ENCODE measurements at places on chromosomes 7 and 10. TPM values are rescaled to one million over a fixed set of nuclear protein-coding genes. Genes with fewer than 3 reads are reported as not detected.
A peak's percentile ranks its signal among the peaks of the same experiment; 100 is the strongest.

Gene CYP2W1
- total RNA-seq = not detected

DNA sequence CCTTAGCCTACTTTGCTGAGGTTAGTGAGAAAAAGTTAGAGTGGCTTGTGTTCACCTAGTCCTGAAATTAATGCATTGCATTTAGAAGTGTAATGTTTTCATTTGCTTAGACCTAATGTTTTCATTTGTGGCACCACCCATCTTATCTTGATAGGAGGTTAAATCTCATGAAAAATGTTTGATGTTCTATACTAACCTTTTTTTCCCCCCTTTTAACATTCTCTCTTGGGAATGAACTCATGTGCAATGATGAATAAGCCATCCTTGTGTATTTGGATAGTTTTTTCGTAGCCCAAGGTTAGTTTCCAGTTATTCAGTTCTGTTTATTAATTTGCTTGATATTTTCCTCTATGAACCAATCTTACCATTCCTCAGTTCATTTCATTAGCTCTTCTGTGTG is 2.8 kb downstream of the FHIP2A start:
- H3K4me3 ChIP-seq = no peak overlapping the region
- H3K4me1 ChIP-seq = peaks cover 37% of the 10 kb centered on the region
- no peaks in the 10 kb centered on the region for H3K27me3 ChIP-seq
- no peak overlapping the region for H3K27ac ChIP-seq
- DNase-seq = no peak

DNA sequence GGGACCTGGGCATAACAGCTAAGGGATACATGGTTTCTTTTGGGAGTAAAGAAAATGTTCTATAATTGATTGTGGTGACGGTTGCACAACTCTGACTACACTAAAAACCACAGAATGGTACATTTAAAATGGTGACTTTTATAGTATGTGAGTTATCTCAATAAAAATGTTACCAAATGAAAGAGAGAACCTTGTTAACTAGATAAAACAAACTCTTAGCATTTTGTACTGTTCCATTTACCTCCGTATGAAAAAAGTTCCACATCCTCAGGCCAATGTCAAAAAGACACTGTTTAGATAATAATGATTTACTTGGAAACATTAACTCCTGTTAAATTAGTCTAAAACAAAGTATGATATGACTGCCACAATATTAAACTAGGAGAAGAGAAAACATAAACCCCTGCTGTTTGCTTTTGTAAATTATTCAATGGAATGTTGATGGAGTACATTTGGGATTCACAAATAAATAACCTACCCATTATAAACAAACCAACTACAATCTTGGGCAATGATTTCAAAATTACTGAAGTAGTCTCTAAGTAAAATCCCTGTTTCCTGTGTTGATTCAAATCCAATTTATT is 60.7 kb downstream of the SMURF1 start:
- H3K27me3 ChIP-seq = no peaks in the 10 kb centered on the region
- no peak overlapping the region for H3K4me3 ChIP-seq
- DNase-seq = no peak
- H3K27ac ChIP-seq = peak overlapping the region; percentile 35

DNA sequence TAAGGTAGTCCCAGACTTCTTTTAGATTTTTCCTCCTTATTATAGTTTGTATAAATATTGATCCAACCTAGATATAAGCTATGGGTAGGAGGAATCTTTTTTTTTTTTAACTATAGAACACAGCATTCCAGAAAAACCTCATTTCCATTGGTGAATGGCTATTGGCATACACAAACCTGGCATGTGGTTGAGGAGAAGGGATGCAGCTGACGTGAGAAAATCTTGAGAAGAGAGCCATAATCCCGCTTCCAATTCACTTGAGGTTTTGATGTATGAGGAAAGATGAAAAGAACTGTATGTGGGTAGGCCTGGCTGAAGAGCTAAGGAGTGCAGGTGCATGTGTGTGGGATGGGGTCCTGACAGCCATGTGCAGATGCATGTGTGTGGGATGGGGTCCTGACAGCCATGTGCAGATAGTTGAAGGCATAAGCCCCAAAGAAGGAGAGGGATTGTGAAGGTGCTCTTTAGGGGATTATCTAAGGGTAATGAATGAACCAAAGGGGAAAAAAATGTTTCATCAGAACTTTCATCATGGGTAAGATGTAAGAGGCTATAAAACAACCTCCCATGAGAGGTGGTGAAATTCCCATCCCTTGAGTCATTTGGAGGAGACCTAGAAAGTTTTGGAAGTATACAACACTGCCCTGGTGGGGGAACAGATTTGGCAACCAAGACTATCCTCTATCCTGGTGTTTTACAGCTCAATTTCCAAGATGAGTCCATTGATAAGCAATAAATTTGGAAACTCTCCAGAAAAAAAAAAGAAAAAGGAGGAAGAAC is 3.8 kb upstream of the PKD2L1 start:
- no peak overlapping the region for H3K27ac ChIP-seq
- DNase-seq = no peak
- no peaks in the 10 kb centered on the region for H3K36me3 ChIP-seq
- no peak overlapping the region for H3K4me3 ChIP-seq
- peaks cover 4% of the 10 kb centered on the region for H3K4me1 ChIP-seq
- H3K27me3 ChIP-seq = no peaks in the 10 kb centered on the region

- peak; percentile 5 for DNase-seq
- no peaks in the 10 kb centered on the region for H3K4me1 ChIP-seq
- no peak overlapping the region for H3K4me3 ChIP-seq
- H3K27me3 ChIP-seq = no peaks in the 10 kb centered on the region
Observed at GRCh38 chr7:22990588-22990949, 23.4 kb downstream of the HYCC1 start.

DNA sequence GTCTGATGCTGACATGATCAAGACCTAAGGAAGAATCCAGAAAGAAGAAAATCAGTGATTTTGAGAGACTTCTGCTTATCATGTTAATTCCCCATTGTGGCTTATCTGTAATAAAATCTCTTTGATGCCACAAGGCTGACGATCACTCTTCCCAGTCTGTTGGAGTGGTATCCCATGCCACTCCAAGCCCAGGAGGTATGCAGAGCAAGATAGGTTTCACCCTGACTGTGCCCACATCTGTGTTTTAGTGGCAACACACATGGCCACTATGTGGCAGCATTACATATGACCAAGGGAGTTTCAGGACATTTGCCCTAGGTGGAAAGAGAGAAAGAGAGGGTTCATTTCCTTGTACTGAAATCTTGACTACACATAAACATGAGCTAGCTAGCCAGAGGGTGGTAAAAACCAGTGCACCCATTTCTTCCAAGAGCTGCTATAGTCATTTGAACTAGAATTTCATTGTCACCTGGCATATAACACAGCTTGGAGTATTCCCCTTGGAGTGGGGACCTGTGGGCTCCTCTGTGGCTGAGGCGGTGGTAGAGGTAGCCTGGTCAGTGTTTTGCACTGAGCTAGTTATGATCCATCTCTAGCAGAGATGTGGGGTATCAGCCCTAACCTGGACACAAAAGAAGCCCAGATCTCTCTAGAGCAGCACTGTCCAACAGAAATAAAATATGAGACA is 20.8 kb downstream of the LAMB4 start:
- H3K27ac ChIP-seq = no peak overlapping the region
- no peak overlapping the region for H3K4me3 ChIP-seq
- H3K36me3 ChIP-seq = no peaks in the 10 kb centered on the region
- peak; percentile 48 for DNase-seq
- no peaks in the 10 kb centered on the region for H3K27me3 ChIP-seq
- no peaks in the 10 kb centered on the region for H3K4me1 ChIP-seq

DNA sequence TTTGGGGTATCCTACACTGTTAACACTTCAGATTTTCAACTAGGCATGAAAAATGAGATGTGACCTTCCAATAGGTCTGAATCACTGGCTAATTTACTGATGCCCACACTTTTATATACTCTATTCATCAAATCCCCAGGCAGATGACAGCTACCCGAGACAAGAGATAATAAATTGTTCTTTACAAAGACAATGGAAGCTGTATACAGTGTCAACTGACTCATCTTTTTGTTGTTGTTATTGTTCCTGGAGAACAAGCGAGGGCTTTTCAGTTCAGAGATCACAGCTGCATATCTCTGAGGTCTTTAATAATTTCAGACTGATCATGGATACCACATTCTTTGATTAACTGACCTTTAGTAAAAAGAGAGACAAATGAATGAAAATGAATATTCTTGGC is 228.9 kb downstream of the SDHAF3 start:
- H3K27me3 ChIP-seq = no peaks in the 10 kb centered on the region
- H3K4me1 ChIP-seq = no peaks in the 10 kb centered on the region
